GM23248 (cell line): ENCODE measurements at places on chromosomes 6 and 20.

DNA sequence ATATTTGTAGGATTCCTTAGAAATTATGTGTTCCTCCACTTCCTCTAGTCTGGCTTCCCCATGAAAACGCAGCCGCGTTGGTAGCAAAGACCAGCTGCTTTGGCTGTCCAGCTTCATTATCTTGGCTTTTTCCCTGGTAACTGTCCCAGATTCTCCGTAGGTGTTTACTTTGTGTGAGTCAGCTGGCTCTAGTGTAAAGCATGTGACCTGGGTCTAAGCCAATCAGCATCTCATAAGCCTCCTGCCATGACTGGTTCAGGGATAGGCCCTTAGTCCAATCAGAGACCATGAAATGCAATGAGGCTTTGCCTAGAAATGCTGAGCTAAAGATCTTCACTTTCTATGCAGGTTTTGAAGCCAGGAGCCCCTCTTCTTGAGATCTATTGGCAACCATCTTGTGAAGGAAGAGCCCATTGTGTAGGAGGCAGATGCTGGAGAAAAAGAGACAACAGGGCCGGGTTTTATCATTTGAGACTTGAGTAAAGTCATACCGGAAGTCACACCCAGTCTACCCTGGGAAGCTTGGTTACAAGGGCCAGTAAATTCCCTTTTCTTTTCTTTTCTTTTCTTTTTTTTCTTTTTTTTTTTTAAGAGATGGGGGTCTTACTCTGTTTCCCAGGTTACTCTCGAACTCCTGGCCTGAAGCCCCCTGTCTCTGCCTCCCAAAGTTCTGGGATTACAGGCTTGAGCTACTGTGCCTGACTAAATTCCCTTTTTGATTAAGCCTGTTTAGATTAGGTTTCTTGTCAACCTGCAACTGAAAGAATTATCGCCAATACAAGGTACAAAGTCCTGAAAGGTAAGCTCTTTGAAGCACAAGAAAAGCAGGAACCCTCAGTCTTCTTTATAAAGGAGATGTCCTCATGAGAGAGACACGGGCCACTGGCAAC lies 256.5 kb upstream of the RREB1 start:
- peak; percentile 98 for DNase-seq

DNA sequence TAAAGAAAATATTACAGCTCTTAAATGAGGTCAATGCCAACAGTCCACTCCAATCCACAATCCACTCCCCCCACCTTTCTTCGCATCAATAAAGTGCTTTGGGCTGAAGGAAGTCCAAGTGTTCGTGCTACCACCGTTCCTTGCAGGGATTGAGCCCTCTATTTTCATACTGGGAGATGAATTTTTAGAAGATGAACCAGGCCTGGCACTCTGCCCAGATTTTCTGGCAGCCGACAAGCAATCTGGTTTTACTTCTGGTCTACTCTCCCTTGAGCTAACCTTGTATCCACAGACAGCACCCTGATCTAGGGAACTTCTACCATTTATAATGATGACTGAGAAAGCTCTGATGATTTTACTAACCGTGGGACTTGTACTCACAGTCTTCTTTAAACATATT lies 72.3 kb downstream of the BTBD9 start:
- peak; percentile 87 for DNase-seq

DNA sequence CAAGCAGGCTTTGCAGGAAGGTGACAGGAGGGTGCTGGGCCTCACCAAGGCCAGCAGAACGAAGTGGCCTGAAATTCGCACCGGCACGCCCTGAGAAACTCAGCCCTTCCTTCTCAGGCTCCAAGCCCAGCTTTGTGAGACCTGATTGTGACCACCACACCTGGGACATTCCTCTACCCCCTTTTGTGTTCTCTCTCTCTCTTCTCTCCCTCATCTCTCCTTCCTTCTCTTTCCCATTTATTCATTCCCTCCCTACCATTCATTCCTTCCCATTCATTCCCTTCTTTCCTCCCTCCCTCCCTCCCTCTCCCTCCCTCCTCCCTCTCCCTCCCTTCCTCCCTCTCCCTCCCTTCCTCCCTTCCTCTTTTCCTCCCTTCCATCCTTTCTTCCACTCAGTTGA lies 8.8 kb downstream of the CD93 start:
- DNase-seq = no peak

- no peak for DNase-seq
Measured at GRCh38 chr6:21201187-21201586, 392.4 kb upstream of the SOX4 start.

DNA sequence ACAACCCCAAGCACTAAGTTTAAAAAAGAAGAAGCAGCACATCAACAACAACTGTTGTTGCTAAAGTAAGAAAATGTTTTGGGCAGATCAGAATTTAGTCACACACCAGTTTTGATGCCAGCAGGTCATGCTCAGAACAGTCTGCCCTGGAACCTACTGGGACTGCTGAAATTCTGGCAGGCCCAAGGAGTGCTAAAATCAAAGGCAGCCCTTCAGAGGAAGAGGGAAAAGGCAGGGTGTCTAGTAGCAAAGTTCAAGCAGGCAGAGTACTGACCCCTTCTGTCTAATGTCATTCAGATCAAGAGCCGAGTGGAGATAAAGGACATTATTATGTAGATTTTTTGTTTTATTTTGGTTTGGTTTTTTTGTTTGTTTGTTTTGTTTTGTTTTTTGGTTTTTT lies 96.6 kb upstream of the LOC128125822 start:
- no peak for DNase-seq

- no peak for DNase-seq
Measured at GRCh38 chr6:134821928-134822864, 127.7 kb downstream of the ALDH8A1 start.

- peak; percentile 71 for DNase-seq
Measured at GRCh38 chr6:45543298-45544235, 165.8 kb upstream of the SUPT3H start.
